Fibroblast of the aortic adventitia (primary cell): ENCODE measurements at places on chromosomes 3 and 15. TPM values are rescaled to one million over a fixed set of nuclear protein-coding genes. Genes with fewer than 3 reads are reported as not detected.

DNA sequence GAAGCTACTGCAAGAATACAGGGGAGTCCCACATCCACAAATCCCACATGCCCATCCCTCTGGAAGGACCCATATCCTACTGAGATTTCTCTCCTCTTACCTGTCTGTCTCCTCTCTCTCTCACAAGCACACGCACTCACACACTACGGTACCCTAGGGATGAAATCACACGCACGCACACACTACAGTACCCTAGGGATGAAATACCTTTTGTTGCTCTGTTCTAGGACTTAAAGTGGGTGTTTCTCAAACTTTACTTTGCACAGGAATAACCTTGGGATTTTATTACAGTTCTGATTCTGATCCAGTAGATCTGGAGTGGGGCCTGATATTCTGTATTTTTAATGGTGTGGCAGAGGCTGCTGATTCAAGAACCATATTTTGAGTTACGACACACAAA is 622.2 kb upstream of the ZNF385D start:
- no peak for DNase-seq

- DNase-seq: no peak
Measured at GRCh38 chr3:55567121-55567520, 80.0 kb upstream of the WNT5A start.

DNA sequence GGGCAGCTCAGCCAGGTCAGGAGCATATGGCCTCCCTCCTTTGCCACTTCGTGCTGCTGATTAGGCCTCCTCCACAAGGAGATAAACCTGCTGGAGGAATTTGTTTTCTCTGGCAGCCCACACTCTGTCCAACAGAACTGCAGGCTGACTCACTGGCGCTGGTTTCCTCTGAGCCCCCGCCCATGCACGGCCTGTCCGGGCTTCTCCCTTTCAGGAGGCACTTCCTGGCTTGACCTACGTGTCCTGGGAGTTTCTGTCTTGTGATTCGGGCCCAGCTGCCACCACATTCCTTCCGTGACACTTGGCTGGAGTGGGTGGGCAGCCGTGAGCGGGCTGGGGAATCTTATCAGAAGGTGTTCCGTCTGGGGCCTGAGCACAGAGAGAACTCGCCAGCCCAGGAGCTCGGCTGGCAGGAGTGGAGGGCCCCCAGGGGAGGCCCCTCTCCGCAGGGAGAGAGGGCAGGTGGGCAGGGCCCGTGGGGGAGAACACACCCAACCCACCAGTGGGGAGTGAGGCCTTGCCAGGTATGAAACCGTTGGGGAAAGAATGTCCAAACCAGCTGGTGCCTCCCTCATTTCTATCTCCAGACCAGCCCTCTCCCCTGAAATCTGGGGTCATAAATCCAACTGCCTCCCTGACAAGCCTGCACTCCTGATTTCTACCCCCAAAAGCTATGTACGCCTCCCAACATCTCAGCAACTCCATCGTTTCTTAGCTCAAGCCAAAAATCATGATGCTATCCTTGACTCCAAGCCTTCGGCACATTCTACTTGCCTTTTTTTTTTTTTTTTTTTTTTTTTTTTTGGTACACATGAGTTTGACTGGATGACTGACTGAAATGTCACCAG is 110.6 kb upstream of the MEF2A start:
- peak; percentile 98 for DNase-seq

Gene FBXO22
- 23.8 and 32.7 TPM in 2 replicates for total RNA-seq
